ENCODE measurements at places on chromosomes 5 and 9. TPM values are rescaled to one million over a fixed set of nuclear protein-coding genes. Genes with fewer than 3 reads are reported as not detected.

DNA sequence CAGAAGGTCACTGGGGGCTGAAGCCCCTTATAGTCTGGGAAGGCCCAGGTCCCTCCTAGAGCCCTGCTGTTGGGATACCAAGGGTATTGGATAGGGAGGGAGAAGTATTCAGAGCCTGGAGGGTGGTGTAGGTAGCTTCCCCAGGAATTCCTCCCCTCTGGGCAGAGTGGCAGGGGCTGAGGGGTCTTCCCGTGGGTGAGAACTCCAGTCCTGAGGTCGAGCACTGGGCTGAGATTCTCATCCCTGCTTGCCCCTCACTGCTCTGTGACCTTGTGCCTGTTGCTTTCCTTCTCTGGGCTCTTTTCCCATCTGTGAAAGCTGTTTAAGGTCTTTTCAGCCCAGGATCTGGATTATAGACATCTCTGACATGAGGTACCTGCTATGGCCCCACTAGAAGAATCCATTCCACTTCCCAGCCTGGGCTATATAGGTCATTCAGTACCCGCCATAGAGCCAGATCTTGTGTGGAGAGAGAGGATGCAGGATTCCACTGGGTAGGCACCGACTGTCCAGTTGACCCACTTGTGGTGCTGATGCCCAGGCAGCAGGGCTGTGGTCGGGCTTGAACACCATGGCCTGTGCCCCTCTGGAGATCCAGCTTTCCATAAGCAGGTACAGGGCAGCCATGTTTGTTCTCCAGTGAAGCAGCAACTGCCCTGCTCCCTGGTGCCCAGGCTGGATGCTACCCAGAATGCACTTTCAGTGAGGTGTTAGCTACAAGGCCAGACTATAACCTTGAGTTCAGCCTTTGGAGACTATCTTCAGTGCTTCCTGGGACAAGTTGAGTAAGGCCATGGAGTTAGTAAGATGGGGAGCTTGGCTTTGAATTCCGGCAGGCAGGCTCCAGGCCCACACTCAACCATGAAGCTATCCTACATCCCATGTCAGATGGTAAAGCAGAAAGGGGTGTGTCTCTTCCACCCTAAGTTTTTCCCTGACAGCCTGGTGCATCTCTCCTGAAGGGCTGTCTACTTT, 60.1 kb downstream of the AMBP start:
- no peak overlapping the region for H3K27ac ChIP-seq
- peaks cover 49% of the 10 kb centered on the region for H3K36me3 ChIP-seq
- no peak overlapping the region for H3K4me3 ChIP-seq
- no peaks in the 10 kb centered on the region for H3K27me3 ChIP-seq

The SLC36A3 gene
- not detected for total RNA-seq

The CDX1 gene
- total RNA-seq, result 0.25 TPM

DNA sequence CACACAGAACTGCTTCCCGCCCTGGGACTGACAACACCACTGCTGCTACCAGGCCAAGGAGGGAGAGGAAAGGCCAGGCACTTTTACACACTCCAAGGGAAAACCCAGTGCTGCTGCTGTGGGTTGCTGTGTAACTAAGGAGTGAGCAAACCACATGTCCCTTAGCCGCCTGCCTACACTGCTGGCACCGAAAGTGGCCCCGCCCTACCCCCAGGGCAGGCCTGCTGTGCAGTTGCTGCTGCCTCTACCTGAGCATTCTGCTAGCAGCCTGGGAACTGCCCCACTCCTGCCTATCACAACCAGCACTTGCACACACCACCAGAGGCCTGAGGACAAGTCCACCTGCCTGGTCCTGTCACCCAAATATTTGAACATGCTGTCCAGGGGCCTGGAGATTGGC, 740.9 kb downstream of the DTWD2 start:
- DNase-seq, result no peak
- H3K27me3 ChIP-seq, result no peaks in the 10 kb centered on the region
- no peaks in the 10 kb centered on the region for H3K36me3 ChIP-seq
- H3K27ac ChIP-seq, result no peak overlapping the region
- H3K4me3 ChIP-seq, result no peak overlapping the region

GRCh38 chr5:142290577-142291299, 34.1 kb downstream of the SPRY4 start:
- DNase-seq, result peak; percentile 54
- no peak overlapping the region for H3K4me3 ChIP-seq
- H3K27me3 ChIP-seq, result no peaks in the 10 kb centered on the region

The FOXD4L3 gene
- not detected for total RNA-seq

The CENPK gene
- 5.6 TPM for total RNA-seq

The TRIO gene
- total RNA-seq, result 243 TPM

GRCh38 chr5:80141147-80141671, 106.1 kb downstream of the THBS4 start:
- peaks cover 33% of the 10 kb centered on the region for H3K36me3 ChIP-seq
- H3K27me3 ChIP-seq, result no peaks in the 10 kb centered on the region
- H3K4me3 ChIP-seq, result no peak overlapping the region
- peak; percentile 94 for DNase-seq
- H3K4me1 ChIP-seq, result peaks cover 26% of the 10 kb centered on the region

- H3K36me3 ChIP-seq, result no peaks in the 10 kb centered on the region
- H3K27ac ChIP-seq, result no peak overlapping the region
- no peak overlapping the region for H3K4me3 ChIP-seq
- no peaks in the 10 kb centered on the region for H3K27me3 ChIP-seq
- DNase-seq, result no peak
These were observed 586.5 kb downstream of the CETN3 start for GRCh38 chr5:89823046-89823445.

DNA sequence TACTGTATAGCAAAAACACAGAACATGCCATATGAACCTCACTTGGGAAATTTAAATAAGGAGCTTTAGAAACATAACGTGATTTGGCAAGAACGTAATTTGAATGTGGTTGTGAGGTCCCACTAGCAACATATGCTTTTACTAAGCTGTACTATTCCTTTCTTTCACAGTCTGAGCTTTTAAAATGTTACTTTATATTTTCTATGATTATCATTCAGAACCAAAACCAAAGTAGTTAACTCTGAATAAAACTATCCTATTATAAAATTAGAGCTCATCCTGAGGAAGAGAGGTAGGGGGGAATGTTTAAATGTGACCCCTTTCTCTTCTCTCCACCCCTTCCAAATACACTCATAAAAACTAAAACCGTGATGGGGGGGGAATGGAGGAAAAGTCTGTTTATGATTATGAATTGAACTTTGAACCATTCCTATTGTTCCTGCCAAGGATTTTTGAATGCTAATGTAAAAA, 435.7 kb downstream of the NFIB start:
- no peaks in the 10 kb centered on the region for H3K4me1 ChIP-seq
- peak; percentile 33 for DNase-seq
- no peak overlapping the region for H3K4me3 ChIP-seq
- no peak overlapping the region for H3K27ac ChIP-seq
- H3K27me3 ChIP-seq, result no peaks in the 10 kb centered on the region
- H3K36me3 ChIP-seq, result no peaks in the 10 kb centered on the region

DNA sequence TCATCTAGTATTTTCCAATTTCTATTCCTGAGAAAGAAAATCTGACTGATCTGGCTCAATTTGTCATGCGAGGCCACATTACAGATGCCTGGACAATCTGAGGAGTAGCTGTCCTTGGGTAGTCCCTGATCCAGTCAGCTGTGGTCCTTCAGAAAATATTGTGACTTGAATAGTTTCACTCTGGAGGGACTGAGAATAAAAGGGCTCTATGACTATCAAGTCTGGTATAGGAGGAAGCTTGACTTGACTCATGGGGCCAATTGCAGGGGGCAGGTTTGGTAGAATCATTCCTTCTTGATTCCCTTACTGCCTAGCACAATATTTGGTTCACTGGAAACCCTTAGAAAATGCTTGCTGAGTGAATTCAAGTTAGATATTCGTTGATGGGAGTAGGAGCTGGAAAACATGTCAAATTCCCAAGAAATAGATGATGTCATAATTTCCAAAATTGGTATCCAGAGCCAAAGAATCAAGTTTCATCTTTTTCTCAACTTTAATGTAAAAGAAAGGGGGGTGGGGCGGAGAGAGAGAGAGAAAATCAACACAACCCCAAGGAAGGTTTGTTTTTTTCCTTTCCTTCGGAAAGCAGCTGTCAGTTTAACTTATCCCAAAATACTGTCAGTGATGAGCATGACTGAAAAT, 32.4 kb upstream of the STX17 start:
- no peaks in the 10 kb centered on the region for H3K27me3 ChIP-seq
- H3K4me3 ChIP-seq, result no peak overlapping the region
- H3K36me3 ChIP-seq, result no peaks in the 10 kb centered on the region

DNA sequence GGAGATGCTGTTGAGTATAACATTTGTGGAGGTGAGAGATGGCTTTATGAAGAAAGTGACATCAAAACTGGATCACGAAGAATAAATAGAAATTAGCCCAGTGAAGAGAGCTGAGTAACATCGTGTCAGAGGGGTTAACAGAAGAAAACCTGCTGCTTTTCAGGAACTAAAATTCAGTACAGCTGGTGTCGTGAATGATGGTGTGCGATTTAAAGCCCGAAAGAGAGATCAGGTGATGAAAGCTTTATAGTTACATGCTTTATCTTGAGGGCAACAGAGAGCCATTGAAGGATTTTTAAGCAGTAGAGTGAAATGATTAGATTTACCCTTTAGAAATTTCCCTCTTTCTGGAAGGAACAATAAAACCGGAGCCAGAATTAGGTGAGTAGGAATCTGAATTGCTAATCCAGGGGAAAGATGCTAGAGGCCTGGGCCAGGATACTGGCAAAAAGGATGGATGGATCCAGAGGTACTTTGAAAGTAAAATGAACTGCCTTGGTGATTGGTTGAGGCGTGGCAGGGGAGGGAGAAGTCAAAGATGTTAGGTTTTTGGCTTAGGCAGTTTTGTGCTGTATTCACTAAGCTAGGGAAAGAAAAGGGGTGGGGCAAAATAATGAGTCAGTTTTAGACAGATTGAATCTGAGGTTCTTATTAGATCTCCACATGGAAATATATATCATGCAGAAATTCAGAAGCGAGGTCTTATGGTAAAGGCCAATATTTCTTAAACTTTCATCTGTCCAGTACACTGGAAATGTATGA, 3.4 kb downstream of the LRRC70 start:
- H3K4me1 ChIP-seq, result no peaks in the 10 kb centered on the region
- peaks cover 1% of the 10 kb centered on the region for H3K36me3 ChIP-seq
- no peak overlapping the region for H3K27ac ChIP-seq

GRCh38 chr5:107253246-107253645, 417.5 kb downstream of the EFNA5 start:
- no peak overlapping the region for H3K27ac ChIP-seq
- H3K27me3 ChIP-seq, result no peaks in the 10 kb centered on the region
- no peak overlapping the region for H3K4me3 ChIP-seq
- no peak for DNase-seq
- no peaks in the 10 kb centered on the region for H3K4me1 ChIP-seq

- peaks cover 16% of the 10 kb centered on the region for H3K4me1 ChIP-seq
- no peak overlapping the region for H3K27ac ChIP-seq
- DNase-seq, result peak; percentile 21
- H3K36me3 ChIP-seq, result no peaks in the 10 kb centered on the region
These were observed 3.2 kb upstream of the FGF1 start for GRCh38 chr5:142689081-142689480.

The MATR3 gene
- total RNA-seq, result 461 TPM

DNA sequence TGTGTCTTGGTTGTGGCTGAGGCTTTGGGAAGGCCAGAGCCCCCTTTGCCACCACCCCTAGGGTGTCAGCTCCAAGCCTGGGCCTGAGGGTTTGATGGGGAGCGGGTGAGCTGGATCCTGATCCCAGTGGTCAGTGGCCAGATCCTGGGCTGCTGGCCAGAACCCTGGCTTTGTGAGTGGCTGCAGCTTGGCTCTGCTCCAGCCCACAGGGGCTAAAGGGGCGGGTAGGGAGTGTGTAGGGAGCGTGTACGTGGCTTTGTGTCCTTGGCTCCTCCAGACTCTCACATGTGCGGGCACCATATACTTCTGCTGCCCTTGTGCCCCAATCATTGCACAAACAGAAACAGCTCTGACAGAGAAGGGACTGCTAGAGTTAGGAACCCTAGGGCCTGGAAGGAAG, 1.2 kb upstream of the IL11RA start:
- H3K4me1 ChIP-seq, result peaks cover 42% of the 10 kb centered on the region
- H3K4me3 ChIP-seq, result no peak overlapping the region
- H3K27me3 ChIP-seq, result no peaks in the 10 kb centered on the region

The MARCHF3 gene
- 10.2 TPM for total RNA-seq

GRCh38 chr9:93814077-93814956, 140.8 kb downstream of the BARX1 start:
- no peak for DNase-seq
- no peaks in the 10 kb centered on the region for H3K27me3 ChIP-seq
- peaks cover 4% of the 10 kb centered on the region for H3K4me1 ChIP-seq
- no peaks in the 10 kb centered on the region for H3K36me3 ChIP-seq

GRCh38 chr5:124343451-124343867, 403.0 kb downstream of the ZNF608 start:
- H3K36me3 ChIP-seq, result no peaks in the 10 kb centered on the region
- H3K4me3 ChIP-seq, result no peak overlapping the region
- no peaks in the 10 kb centered on the region for H3K27me3 ChIP-seq
- H3K27ac ChIP-seq, result peak overlapping the region; percentile 6
- no peak for DNase-seq

- H3K4me1 ChIP-seq, result no peaks in the 10 kb centered on the region
- H3K27ac ChIP-seq, result no peak overlapping the region
- peaks cover 4% of the 10 kb centered on the region for H3K27me3 ChIP-seq
- no peaks in the 10 kb centered on the region for H3K36me3 ChIP-seq
- no peak overlapping the region for H3K4me3 ChIP-seq
- DNase-seq, result no peak
These were observed 60.0 kb downstream of the OLFM1 start for GRCh38 chr9:135147474-135147805.

GRCh38 chr5:6759401-6759800, 46.2 kb downstream of the TENT4A start:
- no peak for DNase-seq
- H3K27me3 ChIP-seq, result no peaks in the 10 kb centered on the region

GRCh38 chr9:38332625-38333024, 59.9 kb upstream of the ALDH1B1 start:
- H3K4me1 ChIP-seq, result no peaks in the 10 kb centered on the region
- H3K4me3 ChIP-seq, result no peak overlapping the region
- no peaks in the 10 kb centered on the region for H3K36me3 ChIP-seq
- H3K27ac ChIP-seq, result no peak overlapping the region
- DNase-seq, result no peak

GRCh38 chr5:133624316-133624715, 12.0 kb upstream of the FSTL4 start:
- no peak overlapping the region for H3K4me3 ChIP-seq
- H3K4me1 ChIP-seq, result no peaks in the 10 kb centered on the region
- no peak overlapping the region for H3K27ac ChIP-seq
- peaks cover 7% of the 10 kb centered on the region for H3K27me3 ChIP-seq
- no peak for DNase-seq

- H3K27me3 ChIP-seq, result no peaks in the 10 kb centered on the region
- no peaks in the 10 kb centered on the region for H3K4me1 ChIP-seq
- DNase-seq, result no peak
- no peak overlapping the region for H3K27ac ChIP-seq
- no peak overlapping the region for H3K4me3 ChIP-seq
These were observed 235.1 kb upstream of the PRR16 start for GRCh38 chr5:120229036-120229435.

The PCA3 gene
- total RNA-seq, result not detected

GRCh38 chr5:76046741-76047140, 36.4 kb upstream of the SV2C start:
- no peak overlapping the region for H3K27ac ChIP-seq
- no peaks in the 10 kb centered on the region for H3K36me3 ChIP-seq
- no peaks in the 10 kb centered on the region for H3K4me1 ChIP-seq
- no peak for DNase-seq
- no peak overlapping the region for H3K4me3 ChIP-seq

The IL33 gene
- total RNA-seq, result 154 TPM

The HTR4 gene
- 0.18 TPM for total RNA-seq

GRCh38 chr5:34008802-34009201, 952 bp upstream of the AMACR start:
- no peak overlapping the region for H3K27ac ChIP-seq
- DNase-seq, result no peak
- no peak overlapping the region for H3K4me3 ChIP-seq
- no peaks in the 10 kb centered on the region for H3K27me3 ChIP-seq
- H3K36me3 ChIP-seq, result peaks cover under 1% of the 10 kb centered on the region
- peaks cover 42% of the 10 kb centered on the region for H3K4me1 ChIP-seq

All from lung (tissue), 17 donors.